ENCODE measurements at places on chromosomes 6 and 20.

DNA sequence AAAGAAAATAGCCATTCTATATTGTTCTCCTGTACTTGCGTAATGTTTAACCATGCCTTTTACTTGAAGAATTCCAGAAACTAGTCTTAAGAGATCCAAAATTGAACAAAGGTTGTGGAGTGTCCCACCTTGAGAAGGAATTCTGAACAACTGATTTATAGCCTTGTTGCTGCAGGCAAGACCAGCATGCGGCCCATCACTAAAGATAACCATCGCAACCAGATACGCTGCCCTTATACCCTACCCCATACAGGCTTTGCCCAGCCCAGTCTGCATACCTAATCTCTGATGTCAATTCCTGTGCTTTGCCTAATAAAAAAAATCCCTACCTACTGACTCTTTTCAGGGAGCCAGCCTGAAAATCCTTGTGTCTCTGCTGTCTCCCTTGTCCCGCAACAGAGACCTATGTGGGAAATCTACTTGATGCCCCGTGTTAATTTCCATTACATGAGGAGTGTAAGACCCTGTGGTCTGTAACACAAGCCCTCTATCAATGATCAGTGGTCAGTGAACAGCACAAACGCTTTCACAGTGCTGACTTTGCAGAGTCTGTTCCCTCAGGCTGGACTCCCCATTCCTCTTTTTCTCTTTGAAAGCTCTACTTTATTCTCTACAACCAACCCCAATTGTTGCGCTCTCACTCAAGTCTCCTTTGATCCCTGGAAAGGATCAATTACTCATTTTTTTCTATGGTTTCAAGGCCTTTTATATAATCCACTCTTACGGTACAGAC is 125.7 kb upstream of the BTBD3 start:
- no peak for DNase-seq

- no peak for DNase-seq
Observed at GRCh38 chr6:137171824-137172733, 1.4 kb downstream of the IL22RA2 start.

GRCh38 chr20:774016-774659 is 5.8 kb upstream of the SLC52A3 start:
- DNase-seq: no peak

- DNase-seq: no peak
Observed at GRCh38 chr6:97465877-97466561, 183.0 kb upstream of the MMS22L start.

GRCh38 chr6:39786649-39787048 is 5.5 kb upstream of the DAAM2 start:
- DNase-seq: no peak

DNA sequence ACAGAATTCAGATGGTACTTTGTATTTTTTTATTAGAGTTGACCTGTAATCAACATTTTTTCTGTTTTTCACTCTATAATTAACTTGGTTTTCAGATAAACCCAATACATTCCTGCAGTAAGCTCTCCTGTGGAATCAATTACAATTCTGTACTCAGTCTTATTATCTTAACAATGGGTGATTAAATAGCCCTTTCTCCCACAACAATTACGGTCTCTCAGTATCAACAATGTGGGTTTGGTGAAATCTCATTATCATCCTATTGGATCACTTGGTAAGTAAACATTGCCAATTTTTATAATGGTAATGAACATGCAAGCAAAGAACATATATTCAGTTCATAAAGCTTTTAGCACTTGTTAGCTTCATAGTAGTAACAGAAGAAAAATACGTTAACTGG is 438.9 kb upstream of the EPHA7 start:
- DNase-seq: no peak

DNA sequence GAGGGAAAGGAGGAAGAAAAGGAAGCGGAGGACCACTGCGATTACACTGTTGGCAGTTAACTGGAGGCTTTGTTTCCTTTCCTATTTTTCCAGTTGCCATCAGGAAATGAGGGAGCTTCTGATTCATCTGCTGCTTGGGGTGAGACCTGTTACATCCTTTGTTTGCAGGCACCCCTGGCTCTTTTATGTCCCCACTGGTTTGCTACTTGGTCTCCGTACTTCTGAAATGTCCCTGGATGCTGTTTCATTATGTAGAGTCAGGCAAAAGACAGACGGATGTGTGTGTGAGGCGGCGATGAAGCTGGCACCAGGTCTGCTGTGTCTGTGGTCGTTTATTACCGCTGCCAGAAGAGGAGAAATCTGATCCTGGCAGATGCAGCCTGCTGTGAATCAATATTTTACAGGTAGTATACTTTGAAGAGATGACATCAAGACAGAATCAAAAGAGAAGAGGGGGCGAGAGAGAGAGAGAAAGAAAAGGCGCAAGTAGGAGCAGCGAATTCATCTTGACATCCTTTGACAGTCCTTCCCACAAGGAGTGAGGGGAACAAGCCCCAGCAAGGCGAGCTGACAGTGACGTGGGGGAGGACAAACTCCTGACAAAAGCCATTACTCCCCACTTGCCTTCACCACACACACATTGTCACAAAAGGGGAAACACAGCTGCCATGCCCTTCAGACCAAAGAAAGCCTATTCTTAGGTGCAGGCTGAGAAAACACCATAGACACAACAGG is 145.9 kb upstream of the FBXL4 start:
- DNase-seq: no peak

DNA sequence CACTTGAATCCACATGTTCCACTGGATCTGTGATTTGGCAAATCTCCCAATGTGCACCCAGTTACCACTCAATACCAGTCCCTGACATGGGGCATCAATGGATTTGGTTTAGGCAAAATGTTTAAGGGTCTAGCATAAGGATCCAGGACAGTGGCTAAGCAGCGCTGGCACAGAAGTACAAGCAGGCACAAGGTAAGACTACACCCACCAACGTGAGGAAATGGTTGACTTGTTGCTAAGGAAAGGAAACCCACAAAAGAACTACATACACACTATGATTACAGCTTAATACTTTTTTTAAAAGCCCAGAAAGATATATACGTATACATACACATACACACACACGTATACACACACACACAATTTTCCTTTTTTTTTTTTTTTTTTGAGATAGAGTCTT is 79.0 kb downstream of the DNAAF9 start:
- no peak for DNase-seq

DNA sequence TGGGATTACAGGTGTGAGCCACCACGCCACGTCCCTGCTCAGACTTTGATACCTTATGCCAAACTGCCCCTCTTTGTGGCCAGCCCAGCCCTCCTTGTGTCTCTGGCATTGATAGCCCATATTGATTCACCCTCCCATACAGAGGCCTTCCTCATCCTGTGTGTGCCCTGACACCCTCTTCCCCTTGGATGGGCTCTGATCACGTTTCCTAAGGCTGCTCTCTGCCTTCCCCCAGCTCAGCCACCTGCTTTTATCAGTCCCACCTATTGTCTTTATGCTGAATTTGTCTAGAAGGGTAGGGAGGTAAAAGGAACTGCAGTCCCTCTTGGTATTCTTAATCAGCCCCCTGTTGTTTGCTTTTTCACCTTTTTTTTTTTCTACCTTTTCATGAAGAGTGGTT is 95.9 kb downstream of the CDKAL1 start:
- no peak for DNase-seq

- no peak for DNase-seq
Observed at GRCh38 chr6:158344534-158344933, 32.3 kb downstream of the TULP4 start.

Measured in RPMI8226 (cell line).